ENCODE measurements at places on chromosomes 7 and 10. TPM values are rescaled to one million over a fixed set of nuclear protein-coding genes. Genes with fewer than 3 reads are reported as not detected.

SKAP2 gene
- 19.2 TPM for polyA plus RNA-seq

HERPUD2 gene
- 40.9 TPM for polyA plus RNA-seq

NPFFR1 gene
- 0.01 TPM for polyA plus RNA-seq

ITIH5 gene
- polyA plus RNA-seq = not detected

ARHGAP12 gene
- polyA plus RNA-seq = 15.5 TPM

AGBL3 gene
- 0.12 TPM for polyA plus RNA-seq

GBX1 gene
- not detected for polyA plus RNA-seq

DDIT4 gene
- 611 TPM for polyA plus RNA-seq

TLL2 gene
- polyA plus RNA-seq = not detected

FAM25A gene
- polyA plus RNA-seq = not detected

SPDYE2B gene
- polyA plus RNA-seq = not detected

TAS2R5 gene
- not detected for polyA plus RNA-seq

NPC1L1 gene
- 0.04 TPM for polyA plus RNA-seq

IPMK gene
- 10.9 TPM for polyA plus RNA-seq

FAM25C gene
- polyA plus RNA-seq = not detected

GIMAP8 gene
- polyA plus RNA-seq = 16.5 TPM

LDB3 gene
- polyA plus RNA-seq = not detected

HMX3 gene
- not detected for polyA plus RNA-seq

SPDYE6 gene
- 0.29 TPM for polyA plus RNA-seq

PTF1A gene
- polyA plus RNA-seq = not detected

PTEN gene
- polyA plus RNA-seq = 11.0 TPM

KCNMA1 gene
- polyA plus RNA-seq = 0.11 TPM

DRGX gene
- not detected for polyA plus RNA-seq

FFAR4 gene
- 0.97 TPM for polyA plus RNA-seq

TWIST1 gene
- polyA plus RNA-seq = not detected

AGR3 gene
- not detected for polyA plus RNA-seq

HABP2 gene
- polyA plus RNA-seq = not detected

NEUROD6 gene
- polyA plus RNA-seq = not detected

LIPM gene
- not detected for polyA plus RNA-seq

GSTO2 gene
- 0.16 TPM for polyA plus RNA-seq

ITPRIP gene
- 35.7 TPM for polyA plus RNA-seq

CAPZA2 gene
- 67.0 TPM for polyA plus RNA-seq

TBL2 gene
- 40.1 TPM for polyA plus RNA-seq

CTAGE15 gene
- polyA plus RNA-seq = not detected

ZNF438 gene
- 5.7 TPM for polyA plus RNA-seq

NPSR1 gene
- polyA plus RNA-seq = not detected

FEZF1 gene
- not detected for polyA plus RNA-seq

AVPI1 gene
- 2.9 TPM for polyA plus RNA-seq

SH2D4B gene
- polyA plus RNA-seq = not detected

CALHM3 gene
- 0.04 TPM for polyA plus RNA-seq

SOSTDC1 gene
- not detected for polyA plus RNA-seq

SHH gene
- not detected for polyA plus RNA-seq

SPRN gene
- polyA plus RNA-seq = not detected

TMEM139 gene
- not detected for polyA plus RNA-seq

CYP26C1 gene
- polyA plus RNA-seq = not detected

STEAP1 gene
- polyA plus RNA-seq = not detected

PI4K2A gene
- polyA plus RNA-seq = 5.8 TPM

TEX36 gene
- not detected for polyA plus RNA-seq

CPA2 gene
- polyA plus RNA-seq = not detected

TMEM196 gene
- polyA plus RNA-seq = not detected
